ENCODE measurements at places on chromosomes 12 and 14.

DNA sequence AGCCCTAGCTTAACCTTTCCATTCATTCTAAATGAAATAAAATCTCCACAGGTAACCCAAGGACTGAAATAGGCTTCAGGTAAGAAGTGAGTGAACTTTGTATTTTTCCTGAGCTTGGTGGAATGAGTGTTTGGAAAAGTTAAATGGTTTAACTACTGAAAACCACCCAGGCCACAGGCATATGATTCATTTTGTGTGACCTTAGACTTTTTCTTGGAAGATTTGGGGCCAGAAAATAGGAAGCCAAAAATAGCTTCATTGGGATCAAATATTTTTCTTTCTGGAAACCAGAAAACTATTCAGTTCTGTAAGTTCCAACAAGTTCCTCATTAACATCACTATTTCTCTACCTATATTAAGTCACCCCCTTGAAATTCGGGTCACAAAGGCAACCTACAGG, 212.6 kb downstream of the PCNX1 start:
- H3K4me3 ChIP-seq: no peak overlapping the region
- DNase-seq: no peak
- H3K4me1 ChIP-seq: no peaks in the 10 kb centered on the region
- H3K27me3 ChIP-seq: no peaks in the 10 kb centered on the region
- peaks cover 2% of the 10 kb centered on the region for H3K36me3 ChIP-seq
- no peak overlapping the region for H3K27ac ChIP-seq

DNA sequence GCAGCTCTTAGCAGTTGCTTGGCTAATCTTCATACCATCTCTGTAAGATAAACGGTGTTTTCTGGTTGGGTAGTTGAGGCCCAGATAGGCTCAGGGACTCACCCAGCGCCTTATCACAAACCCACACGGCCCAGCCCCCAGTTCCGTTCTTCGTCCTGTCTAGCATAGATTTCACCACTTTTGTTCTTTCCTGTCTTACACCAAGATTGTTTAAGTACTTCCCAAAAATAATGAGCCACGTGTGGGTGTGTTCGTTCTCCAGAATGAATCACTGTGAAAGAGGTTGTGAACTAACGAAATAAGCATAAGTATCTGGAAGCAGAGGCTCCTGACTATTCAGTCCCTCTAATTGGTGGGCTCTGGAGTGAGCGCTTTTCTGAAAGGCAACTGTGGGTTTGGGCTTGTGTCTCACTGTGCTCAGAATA, 21.4 kb downstream of the ACVR1B start:
- no peaks in the 10 kb centered on the region for H3K4me1 ChIP-seq
- H3K27me3 ChIP-seq: no peaks in the 10 kb centered on the region
- no peak overlapping the region for H3K27ac ChIP-seq
- DNase-seq: no peak
- H3K4me3 ChIP-seq: no peak overlapping the region

DNA sequence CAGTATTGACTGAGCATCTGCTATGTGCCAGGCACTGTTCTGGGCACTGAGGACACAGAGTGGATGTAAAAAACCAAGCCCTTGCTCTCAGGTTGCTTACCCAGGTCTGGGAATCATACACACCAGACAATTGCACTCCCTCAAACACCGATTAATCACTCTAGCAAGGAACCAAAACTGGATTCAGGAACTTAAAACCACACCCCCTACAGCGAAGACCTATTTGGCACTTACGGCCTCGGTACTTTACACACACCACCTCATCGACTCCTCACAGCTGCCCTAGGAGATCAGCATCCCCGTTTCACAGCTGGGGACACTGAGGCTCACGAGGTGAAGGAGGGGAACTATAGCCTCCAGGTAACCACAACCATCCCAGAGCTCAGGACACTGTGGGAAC, 1.6 kb downstream of the GLTP start:
- no peak overlapping the region for H3K27ac ChIP-seq
- H3K4me3 ChIP-seq: peak overlapping the region; percentile 96
- no peaks in the 10 kb centered on the region for H3K27me3 ChIP-seq
- H3K36me3 ChIP-seq: no peaks in the 10 kb centered on the region
- no peak for DNase-seq
- peaks cover 8% of the 10 kb centered on the region for H3K4me1 ChIP-seq

DNA sequence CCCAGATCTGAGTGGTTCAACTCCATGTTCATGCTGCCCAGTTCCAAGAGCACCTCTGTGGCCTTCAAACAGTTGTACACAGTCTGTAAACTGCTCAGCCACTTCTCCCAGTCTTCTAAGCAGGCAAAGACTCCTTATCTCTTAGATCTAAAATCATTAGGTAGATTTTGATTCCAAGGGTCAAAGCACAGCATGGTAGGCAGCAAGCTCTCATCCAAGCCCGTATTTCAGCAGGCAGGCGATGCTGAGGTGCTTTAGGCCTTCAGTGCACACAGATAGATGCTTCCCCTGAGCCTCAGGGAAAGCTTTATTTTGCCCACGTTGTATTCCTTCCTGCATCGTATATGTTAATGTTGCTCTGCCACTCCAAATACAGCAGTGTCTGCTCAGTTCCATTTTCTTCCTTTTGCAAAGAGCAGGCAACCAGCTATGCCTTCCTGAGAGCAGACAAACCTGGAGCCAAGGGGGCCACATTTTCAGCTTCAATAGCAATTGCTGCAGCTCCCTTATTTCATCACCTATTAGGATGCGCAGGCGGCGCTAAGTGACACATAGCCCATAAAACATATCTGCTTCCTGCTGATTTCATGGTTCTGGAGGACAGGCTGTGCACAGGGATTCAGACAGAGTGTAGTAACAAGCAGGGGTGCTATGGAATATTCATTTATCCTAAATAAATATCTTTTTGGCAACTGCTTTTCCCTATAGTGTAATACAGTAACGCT, 67.5 kb downstream of the ETV6 start:
- H3K36me3 ChIP-seq: no peaks in the 10 kb centered on the region
- no peaks in the 10 kb centered on the region for H3K4me1 ChIP-seq
- H3K27ac ChIP-seq: no peak overlapping the region
- H3K27me3 ChIP-seq: no peaks in the 10 kb centered on the region
- DNase-seq: no peak
- no peak overlapping the region for H3K4me3 ChIP-seq

GRCh38 chr12:92471551-92471950, 231.2 kb upstream of the PLEKHG7 start:
- DNase-seq: no peak
- H3K27me3 ChIP-seq: no peaks in the 10 kb centered on the region
- peaks cover 22% of the 10 kb centered on the region for H3K4me1 ChIP-seq
- no peak overlapping the region for H3K4me3 ChIP-seq
- H3K27ac ChIP-seq: no peak overlapping the region

DNA sequence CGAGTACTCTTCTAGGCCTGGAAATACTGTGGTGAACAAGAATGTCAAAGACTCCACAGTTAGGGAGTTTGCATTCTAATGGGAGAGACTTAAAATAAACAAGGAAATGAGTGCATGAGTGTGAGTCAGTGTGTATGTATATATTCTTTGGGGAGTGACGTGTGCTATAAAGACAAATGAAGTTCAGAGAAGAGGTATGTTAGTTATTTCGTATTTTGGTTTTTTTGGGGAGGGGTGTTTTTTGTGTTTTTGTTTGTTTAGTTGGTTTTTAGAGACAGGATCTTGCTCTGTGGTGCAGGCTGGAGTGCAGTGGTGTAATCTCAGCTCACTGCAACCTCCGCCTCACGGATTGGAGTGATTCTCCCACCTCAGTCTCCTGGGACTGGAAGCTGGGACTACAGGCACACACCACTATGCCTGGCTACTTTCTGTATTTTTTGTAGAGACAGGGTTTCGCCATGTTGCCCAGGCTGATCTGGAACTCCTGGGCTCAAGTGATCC, 74.3 kb downstream of the SRGAP1 start:
- no peak overlapping the region for H3K4me3 ChIP-seq
- no peak overlapping the region for H3K27ac ChIP-seq
- H3K36me3 ChIP-seq: no peaks in the 10 kb centered on the region
- peaks cover 21% of the 10 kb centered on the region for H3K4me1 ChIP-seq
- DNase-seq: no peak

GRCh38 chr12:113190761-113191160, 5.2 kb downstream of the RITA1 start:
- peaks cover 10% of the 10 kb centered on the region for H3K36me3 ChIP-seq
- no peaks in the 10 kb centered on the region for H3K27me3 ChIP-seq
- peaks cover 33% of the 10 kb centered on the region for H3K4me1 ChIP-seq

- peaks cover 16% of the 10 kb centered on the region for H3K4me1 ChIP-seq
- H3K27ac ChIP-seq: no peak overlapping the region
- no peaks in the 10 kb centered on the region for H3K27me3 ChIP-seq
- no peaks in the 10 kb centered on the region for H3K36me3 ChIP-seq
- no peak overlapping the region for H3K4me3 ChIP-seq
Observed at GRCh38 chr12:75592086-75592485, 80.7 kb upstream of the KRR1 start.

All from SJCRH30 (cell line).